AML-193 (cell line): ENCODE measurements at places on chromosomes 1 and 21.

DNA sequence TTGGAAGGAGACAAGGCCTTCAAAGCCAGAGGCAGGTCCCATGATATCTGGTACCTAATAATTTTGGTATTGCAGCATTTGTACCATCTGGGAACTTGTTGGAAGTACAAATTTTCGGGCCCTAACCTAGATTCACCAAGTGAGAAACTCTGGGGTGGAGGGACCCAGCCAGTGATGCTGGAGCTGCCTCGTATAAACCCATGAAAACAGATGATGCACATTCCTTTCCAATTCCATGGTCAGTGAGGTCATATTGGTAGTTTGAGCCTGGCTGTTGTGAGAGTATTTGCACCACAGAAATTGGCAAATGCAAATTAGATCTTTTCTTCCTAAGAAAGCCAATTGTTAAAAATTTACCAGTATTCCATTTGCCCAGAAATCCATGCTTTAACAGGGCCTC lies 269.6 kb upstream of the PLXNA2 start:
- DNase-seq, result no peak

DNA sequence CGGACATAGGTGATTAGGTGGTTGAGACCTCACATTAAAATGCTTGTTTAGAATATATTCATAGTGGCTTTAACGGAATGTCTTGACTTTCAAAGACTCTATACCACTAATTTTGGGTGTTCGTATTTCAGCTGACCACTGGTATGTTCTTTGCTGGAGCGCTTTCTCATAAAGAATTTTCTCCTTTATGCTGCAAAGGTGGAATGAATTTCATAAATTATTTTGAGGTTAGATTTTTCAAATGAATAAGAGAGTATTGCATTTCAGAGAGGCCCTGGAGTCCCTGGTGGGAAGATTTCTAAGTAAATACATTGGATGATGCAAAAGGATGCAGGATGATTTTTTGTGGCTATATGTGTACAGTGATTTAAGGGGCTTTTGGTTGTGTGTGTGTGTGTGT lies 55.8 kb downstream of the HUNK start:
- no peak for DNase-seq

DNA sequence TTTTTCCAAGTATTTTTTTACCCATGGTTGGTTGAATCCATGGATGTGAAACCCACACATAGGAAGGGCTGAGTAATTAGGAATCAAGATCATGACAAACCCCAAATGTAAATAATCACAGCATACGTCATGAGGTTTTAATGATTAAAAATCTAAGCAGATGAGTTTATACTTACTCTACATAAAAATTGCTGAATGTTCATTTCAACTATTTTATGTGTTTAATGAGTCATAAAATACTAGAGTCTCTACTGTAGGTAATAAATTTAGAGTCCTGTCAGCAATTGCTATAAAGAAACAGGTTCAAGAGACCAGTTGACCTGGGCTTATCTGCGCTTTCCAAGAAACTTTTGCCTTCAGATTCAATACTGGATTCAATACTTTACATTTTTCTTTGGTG lies 18.2 kb downstream of the CTH start:
- DNase-seq, result no peak

GRCh38 chr1:233294913-233295236 lies 650 bp downstream of the PCNX2 start:
- DNase-seq, result peak; percentile 34

DNA sequence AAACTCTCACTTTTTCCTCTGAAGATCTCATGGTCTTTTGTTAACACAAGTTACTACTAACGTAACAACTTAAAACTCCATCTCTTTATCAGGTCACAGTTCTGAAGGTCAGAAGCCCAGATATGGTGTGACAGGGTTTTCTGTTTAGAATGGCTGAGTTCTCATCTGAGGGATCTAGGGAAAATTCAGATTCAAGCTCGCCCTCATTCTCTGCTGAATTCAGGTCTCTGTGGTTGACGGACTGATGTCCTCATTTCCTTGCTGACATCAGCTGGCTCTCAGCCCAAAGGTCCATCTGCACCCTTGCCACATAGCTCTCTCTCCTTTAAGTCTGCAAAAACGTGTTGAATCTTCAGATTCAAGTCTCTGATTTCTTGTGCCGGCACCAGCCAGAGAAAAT lies 6.1 kb upstream of the NTPCR start:
- DNase-seq, result peak; percentile 2

DNA sequence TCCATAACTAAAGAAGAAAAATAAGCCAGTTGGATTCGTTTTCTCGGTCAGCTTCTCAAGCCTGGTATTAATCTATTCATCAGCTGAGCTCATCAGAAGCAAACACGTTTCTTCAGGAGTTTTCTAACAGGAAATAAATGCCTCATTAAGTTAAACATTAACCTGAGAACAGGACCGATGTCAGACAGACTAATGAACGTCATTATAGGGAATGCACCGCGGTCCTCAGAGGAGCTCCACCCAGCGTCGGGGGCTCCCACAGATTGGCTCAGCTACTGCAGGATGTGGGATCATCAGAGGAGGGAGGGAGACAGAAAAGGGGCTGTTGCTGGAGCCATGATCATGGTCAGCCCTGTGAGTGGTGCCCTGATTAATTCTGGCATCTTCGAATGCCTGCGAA lies 615.4 kb downstream of the PTPRU start:
- DNase-seq, result no peak

DNA sequence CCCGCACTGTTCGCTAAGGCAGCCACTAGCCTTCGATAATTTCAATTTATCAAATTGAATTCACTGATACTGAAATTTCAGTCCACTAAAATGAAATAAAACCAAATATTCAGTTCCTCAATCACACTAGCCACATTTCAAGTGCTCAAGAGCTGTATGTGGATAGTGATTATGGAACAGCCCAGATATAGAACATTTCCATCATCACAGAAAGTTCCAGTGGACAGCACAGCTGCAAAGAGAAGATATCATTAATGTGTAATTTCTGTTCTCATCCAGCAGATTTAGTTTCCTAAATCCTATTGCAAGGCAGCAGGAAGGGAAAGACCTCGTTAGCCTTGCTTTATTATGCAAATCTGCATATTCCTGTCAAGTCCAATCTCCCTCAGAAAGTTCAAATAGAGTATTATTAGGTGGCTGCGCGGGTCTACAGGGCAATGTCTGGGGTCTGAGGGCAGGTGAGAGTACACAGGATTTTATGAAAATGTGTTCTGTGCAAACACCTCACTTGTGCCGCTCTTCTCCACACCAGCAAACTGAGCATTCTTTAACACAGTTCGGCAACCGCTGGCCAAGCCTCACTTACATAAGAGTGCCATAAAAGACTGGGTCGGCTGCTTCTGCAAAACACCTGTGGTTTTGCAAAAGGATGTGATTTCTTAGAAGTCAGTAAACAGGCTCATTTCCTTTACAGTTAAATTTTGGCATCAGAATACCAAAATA lies 22.4 kb downstream of the CAPZB start:
- no peak for DNase-seq

DNA sequence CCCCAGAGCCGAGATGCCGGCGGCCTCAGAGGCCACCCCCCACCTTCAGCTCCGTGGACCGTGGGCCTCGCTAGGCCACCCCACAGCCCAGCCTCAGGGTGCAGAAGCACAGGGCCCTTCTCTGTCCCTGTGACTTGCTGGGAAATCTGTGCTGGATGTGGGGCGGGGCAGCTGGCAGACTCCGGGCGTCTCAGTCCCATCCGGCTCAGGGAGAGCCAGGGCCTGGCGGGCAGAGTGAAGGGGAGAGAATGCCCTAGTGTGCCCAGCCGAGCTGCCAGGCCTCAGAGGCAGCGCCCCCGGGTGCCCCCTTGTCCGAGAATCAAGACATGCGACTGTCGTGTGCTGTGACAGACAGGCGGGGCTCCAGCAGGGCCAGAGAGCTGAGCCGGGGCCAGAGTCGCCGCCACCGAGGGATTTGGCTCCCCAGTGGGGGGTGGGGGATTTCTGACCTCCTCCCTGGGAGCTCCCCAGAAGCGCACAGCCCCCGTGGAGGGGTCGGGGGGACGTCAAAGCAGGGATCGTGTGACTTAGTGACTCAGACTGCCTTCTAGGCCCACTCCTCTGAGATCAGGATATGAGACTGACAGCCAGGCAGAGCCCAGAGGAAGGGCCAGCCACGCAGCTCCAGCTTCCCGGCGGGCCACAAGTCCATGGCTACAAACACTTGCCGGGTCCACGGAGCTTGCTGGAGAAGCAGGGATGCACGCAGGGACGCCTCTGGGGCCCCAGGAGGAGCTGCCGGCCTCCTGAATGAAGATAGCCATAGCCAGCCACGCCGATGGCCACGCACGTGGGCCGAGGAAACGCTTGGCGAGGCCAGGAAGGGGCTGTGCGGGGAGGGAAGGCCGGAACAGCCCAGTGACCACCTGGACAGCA lies 11.9 kb downstream of the COL6A1 start:
- no peak for DNase-seq

- DNase-seq, result no peak
These were observed 51.1 kb upstream of the TARDBP start for GRCh38 chr1:10961300-10961833.

- DNase-seq, result no peak
These were observed 166.3 kb upstream of the NR5A2 start for GRCh38 chr1:199861020-199861795.

DNA sequence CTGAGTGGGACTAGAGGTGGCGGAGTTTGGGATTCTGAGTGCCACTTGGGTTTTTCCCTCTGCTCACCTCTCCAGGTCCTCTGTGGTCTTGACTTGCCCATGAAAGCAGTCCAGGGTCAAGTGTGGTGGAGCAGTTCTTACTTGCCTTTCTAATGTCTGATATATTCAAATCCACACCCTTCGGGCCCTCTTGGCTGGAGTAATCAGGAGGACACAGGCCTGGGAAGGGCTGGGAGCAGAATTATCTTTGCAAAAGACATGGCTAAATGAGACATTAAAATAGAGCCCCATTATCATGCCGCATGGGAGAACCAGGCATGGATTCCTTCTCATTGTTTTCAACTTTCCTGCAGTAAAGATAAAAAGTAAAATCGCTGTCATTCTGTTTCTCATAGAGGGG lies 74.0 kb downstream of the NFASC start:
- DNase-seq, result no peak

- no peak for DNase-seq
These were observed at the start of gene SPRR1B for GRCh38 chr1:153030895-153031294. Gene SPRR1B (plus strand): TSS chr1:153031203. CDS start chr1:153032346, 1,143 bp downstream.

DNA sequence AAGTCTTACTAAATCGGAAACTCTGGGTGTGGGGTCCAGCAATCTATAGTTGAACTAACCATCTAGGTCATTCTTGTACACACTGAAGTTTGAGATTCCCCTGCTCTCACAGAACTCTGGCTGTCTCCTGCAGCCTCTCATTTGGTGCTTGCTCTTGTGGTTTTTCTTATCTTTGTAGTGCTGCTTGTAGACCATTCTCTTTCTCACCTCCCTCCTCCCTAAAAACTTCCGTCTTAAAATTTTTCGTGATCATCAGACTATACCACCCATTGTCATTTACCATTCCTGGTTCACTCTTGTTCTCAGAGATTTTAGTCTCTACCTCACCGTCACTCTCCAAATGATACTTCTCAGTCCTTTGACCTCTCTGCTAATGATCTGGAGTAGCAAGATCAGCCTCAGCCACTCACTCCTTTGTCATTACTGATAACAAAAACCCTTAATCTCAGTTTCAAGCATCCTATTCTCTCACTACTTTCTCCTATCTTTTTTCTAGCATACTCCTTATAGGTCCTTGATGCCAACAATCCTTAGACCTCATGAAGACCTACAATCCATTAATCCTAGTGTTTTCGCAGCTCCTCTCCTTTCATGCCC lies 13.0 kb upstream of the EPHX4 start:
- no peak for DNase-seq

GRCh38 chr1:115115521-115116161 lies 26.3 kb upstream of the TSPAN2 start:
- DNase-seq, result no peak

GRCh38 chr1:154611150-154611862 lies 3.3 kb upstream of the ADAR start:
- no peak for DNase-seq

DNA sequence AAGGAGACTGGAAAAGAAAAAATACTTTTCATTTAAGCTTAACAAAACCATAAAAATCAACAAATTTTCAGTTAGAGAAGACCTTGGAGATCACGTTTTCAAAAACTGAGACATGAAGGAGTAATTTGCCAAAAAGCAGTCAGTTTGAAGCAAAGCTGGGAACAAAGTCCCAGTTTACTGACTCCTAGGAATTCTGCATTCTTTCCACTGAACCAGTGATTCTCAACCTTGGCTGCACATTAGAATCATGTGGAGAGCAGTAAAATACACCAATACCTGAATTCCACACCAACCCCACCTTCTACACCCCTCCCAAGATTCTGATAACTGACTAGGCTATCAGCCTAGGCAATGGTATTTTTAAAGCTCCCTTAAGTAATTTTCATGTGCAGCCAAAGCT lies 73.5 kb downstream of the PRPF38A start:
- DNase-seq, result no peak

- DNase-seq, result no peak
These were observed 33.8 kb upstream of the ERO1B start for GRCh38 chr1:236315518-236315917.

DNA sequence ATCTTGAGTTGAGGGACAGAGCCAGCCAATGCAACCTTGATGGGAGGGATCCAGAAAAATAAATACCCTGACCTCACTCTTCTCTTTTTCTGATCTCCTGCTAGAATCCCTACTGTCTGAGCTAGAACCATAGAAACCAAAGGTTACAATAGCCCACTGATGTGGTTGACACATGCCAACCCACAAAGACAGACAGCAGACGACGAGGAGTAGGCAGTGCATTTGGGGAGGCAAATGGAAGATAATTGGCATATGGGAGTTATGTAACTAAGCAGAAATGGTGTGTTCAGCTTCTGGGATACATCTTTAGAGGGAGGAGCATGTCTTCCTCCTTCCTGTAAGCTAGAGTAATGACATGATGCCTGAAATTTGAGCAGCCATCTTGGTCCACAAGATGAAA lies 171.7 kb upstream of the FGGY start:
- DNase-seq, result no peak

DNA sequence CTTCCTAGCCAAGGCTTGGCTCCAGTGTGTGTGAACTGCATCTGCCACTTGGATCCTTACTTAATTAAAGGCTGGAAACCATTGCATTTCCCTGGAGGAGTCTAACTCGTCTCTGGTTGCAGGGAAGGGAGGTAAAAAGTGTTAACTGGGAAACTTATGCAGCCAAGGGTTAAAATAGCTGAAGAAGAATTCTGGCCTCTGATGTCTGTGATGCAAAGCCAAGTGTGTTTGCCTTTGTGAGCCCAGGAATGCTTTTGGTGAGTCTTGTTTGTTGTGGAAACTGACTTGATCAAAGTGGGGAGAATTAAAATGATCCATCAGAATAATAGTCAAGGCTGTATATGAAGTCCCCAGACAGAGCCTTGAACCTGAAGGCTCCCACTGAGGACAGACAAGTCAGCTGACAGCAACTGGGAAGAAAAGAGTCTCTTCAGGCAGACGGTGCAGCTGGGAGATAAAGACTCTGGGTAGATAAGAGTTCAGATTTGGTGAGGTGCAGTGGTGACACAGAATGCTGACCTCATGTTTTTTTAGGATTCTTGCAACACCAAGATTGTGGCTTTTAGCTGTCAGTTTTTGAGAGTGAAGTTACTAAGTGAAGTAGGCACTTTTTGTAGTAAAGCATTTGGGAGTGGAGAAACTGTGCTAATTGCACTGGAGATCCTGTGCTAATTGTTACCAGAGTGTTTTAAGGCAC lies 59.5 kb upstream of the WLS start:
- peak; percentile 23 for DNase-seq

- DNase-seq, result no peak
These were observed at the start of gene VWA5B1 for GRCh38 chr1:20290624-20291597. Gene VWA5B1 (plus strand): TSS chr1:20290875. CDS start chr1:20310602, 19,727 bp downstream.
